Skin of body (tissue), 3 donors: ENCODE measurements at places on chromosomes 16 and 17. TPM values are rescaled to one million over a fixed set of nuclear protein-coding genes. Genes with fewer than 3 reads are reported as not detected.

Gene ARL5C
- not detected for total RNA-seq

Gene ASPA
- total RNA-seq = 5.5 TPM

Gene GCGR
- total RNA-seq = not detected

Gene APOH
- total RNA-seq = not detected

Gene CCDC144A
- 1.7 TPM for total RNA-seq

Gene KRTAP9-2
- total RNA-seq = 6.3 TPM

Gene TMEM100
- total RNA-seq = 21.2 TPM

Gene PRCD
- 2.7 TPM for total RNA-seq

Gene TBC1D3D
- 2.3 TPM for total RNA-seq

Gene PPM1E
- 0.89 TPM for total RNA-seq

Gene JPH3
- total RNA-seq = 0.69 TPM

Gene ABCC11
- 0.20 TPM for total RNA-seq

- no peak for DNase-seq
Observed at GRCh38 chr17:7238420-7239090, 702 bp downstream of the PHF23 start.

DNA sequence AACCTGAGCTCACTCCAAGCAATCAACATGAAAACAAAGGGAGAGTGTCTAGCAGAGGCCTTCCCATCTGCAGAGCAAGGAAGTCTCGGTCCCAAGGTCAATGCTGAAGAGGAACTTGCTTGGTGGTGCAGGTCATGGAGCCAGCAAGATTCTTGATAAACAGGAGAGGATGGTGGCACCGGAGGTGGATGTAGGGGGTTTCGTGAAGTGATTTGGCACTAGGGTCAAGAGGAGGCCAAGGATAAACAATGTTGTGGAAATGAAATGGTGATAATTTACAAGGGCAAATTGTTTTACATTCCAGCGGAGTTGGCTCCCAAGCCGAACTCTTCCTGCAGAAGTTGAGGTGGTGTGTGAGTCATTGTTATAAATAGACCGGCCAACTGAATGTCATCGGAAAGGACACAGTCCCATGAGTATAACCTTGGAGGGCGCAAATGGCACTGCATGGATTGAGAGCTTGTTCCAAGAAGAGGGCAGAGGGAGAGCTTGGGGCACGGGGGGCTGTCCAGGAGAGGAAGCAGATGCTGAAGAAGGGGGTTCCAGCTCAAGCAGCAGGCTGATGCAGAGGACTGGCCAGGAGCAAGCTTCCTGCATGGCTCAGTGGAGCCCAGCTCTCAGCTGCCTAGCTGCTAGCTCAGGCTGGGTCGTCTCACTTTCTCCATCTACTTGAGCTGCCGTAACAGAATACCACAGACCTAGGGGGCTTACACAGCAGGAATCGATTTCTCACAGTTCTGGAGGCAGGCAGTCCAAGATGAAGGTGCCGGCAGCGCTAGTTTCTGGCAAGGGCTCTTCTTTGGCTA, 136.6 kb downstream of the COPRS start:
- no peak for DNase-seq

DNA sequence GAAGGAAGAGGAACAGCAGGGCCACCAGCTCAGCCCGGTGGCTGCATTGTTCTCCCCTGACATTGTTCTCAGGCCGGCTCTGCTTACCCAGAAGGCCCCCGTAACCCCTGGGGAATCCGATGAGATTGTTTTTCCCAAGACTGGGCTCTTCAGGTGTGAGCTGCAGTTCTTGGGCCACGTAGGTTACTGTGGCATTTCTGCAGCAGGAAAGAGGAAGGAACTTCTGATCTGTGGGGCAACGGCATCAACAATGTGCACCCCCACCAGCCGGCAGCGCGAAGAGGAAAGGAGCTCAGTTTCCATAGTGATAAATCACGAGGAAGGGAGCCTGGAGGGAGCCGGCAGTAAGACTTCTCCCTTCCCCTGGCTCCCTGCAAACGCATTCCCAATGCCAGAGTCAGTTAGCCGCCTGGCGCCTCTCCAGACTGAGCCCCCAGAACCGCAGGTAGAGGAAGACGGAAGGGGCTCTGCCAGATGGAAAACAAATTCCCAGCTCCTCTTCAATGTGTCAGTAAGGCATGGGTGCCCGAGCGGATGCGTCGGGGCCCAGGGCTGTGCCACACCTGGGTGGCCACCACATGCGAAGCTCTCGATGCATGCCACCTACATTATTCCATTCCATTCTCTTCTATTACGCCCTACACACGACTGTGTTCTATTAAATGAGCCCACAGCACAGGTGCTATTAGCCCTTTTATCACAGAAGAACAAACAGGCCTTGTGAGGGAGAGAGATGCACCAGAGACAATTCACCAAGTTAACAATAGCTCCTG, 21.5 kb upstream of the PECAM1 start:
- DNase-seq = peak; percentile 35

- DNase-seq = no peak
Observed at GRCh38 chr17:9002227-9002605, 19.1 kb upstream of the NTN1 start.

GRCh38 chr16:22402191-22402590, 27.8 kb upstream of the CDR2 start:
- DNase-seq = no peak

DNA sequence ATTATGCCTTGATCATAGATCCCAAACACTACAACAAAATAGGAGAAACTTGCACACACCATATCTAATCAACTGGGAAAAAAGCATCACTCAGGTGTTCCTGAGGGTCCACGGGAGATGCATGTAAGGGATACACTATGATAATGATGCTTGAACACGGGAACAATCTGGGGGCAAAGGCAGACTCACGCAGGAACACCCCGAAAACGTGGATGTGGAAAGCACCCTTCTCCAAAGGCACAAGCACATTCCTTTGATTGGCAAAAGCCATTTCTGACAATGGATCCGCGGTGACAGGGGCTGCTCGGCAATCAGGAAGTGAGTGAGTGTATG, 1.3 kb downstream of the ZNF652 start:
- no peak for DNase-seq

GRCh38 chr17:4476511-4477070, 22.1 kb upstream of the SPNS2 start:
- DNase-seq = no peak

GRCh38 chr17:16585796-16586195, 16.8 kb upstream of the ZNF287 start:
- no peak for DNase-seq

DNA sequence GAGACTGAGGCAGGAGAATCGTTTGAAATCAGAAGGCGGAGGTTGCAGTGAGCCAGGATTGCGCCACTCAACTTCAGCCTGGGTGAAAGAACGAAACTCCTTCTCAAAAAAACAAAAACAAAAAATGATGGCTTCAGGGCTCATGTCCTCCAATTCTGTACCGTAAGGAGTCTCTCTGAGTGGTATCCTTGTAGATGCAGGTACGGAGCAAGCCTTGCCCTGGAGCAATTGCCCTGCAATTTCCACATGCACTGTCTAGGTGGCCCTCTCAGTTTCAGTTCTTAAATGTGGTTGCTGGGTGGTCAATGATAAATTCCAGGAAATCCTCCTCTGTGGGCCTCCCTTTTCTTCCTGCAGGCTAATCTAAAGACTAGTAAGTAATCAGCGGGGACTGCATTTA, 10.6 kb downstream of the TMEM238L start:
- no peak for DNase-seq

- DNase-seq = peak; percentile 48
Observed at GRCh38 chr16:69566981-69567680, 1.4 kb downstream of the NFAT5 start.

GRCh38 chr17:15928286-15928785, 16.6 kb upstream of the ADORA2B start:
- DNase-seq = no peak

DNA sequence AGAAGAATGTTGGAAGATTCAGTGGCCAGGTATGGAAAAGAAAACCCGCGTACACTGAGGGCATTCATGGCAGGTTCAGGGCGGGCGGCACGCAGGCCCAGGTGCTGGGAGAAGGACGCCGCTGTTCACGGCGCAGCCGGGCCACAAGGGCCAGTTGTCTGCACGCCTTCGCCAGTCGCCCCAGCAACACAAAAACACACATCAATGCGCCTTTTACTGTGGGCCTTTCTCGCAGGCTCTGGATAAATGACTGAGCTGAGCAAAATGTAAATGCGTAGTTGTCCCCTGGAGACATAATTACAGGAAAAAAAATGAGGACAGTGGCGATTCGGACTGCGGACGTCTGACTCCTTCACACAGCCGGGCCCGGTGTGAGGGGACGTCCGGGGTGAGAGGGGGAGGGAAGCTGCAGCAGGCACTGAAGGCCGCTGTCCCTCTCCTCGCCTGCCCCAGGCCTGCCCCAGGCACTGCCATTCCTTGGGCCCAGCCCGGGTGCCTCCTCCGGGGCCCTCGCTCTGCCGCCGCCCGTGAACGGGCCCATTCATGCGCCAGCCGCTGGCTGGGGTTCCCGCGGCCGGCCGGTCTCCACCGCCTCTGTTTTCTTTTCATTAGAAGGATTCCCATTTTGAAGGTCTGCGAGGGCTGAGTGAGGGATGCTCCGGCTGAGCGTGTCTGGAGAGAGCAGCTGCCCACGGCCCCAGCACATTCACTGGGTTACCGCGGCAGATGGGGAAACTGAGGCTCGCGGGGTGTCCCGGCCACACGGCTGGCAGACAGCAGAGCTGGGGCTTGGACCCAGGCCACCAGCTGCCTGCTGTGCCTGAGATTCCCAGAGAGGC, 6.5 kb upstream of the ZNF469 start:
- DNase-seq = no peak

DNA sequence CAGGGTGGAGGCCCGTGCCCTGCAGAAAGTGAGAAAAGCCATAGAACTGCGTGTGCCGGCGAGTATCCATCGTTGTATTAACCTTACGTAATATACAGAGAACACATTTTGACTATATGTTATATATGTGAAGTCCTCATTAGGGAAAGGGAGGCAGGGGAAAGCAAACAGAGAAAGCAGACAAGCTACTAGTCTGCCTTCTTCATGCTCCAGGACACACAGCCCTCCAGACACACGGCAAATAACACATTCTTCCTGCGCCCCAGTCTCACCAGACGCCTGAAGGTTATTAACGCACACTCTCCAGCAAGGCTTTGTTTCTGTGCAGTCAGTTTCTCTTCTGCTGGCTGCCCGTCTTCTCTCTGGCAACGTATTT, 28.8 kb downstream of the PRDM7 start:
- DNase-seq = no peak

- no peak for DNase-seq
Observed at GRCh38 chr17:41678907-41679739, 9.6 kb upstream of the EIF1 start.

GRCh38 chr17:74768069-74768762, 7.9 kb downstream of the NAT9 start:
- DNase-seq = no peak

- DNase-seq = no peak
Observed at GRCh38 chr16:972316-973002, 1.7 kb upstream of the LMF1 start.
